AG08395 (cell line): ENCODE measurements at places on chromosomes 16 and 17.

DNA sequence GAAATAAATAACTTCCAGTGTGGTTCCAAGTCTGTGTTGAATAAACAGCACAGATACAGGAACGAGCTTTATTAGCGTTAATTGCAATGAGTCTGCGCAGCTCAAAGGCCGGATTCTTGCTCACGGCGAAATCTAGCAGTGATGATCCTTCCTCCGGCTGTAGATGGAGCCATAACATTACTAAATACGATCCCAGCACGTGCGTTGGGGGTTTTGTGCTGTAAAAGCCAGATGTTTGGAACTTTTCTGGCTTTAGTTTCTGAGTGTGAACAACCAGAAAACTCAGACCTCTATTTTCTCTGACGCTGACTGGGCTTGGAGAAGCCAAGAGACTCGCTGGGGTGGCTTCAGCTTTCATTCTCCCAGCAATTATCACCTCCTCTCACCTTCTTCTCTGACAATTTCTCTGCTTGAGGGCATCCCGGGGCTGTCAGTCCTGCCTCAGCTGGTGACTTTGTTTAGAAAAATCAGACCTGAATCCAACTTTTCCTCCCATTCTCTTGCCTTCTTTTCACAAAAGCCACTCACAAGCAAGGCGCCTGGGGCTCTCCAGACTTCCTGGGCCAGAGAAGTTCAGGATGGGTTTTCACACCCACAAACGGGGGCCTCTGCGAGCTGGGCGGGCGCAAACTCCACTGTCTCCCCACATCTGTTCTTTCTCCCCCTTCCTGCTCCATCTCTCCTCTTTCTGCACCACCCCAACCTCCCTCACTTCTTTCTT lies 47.1 kb upstream of the AKTIP start:
- peak; percentile 92 for DNase-seq

DNA sequence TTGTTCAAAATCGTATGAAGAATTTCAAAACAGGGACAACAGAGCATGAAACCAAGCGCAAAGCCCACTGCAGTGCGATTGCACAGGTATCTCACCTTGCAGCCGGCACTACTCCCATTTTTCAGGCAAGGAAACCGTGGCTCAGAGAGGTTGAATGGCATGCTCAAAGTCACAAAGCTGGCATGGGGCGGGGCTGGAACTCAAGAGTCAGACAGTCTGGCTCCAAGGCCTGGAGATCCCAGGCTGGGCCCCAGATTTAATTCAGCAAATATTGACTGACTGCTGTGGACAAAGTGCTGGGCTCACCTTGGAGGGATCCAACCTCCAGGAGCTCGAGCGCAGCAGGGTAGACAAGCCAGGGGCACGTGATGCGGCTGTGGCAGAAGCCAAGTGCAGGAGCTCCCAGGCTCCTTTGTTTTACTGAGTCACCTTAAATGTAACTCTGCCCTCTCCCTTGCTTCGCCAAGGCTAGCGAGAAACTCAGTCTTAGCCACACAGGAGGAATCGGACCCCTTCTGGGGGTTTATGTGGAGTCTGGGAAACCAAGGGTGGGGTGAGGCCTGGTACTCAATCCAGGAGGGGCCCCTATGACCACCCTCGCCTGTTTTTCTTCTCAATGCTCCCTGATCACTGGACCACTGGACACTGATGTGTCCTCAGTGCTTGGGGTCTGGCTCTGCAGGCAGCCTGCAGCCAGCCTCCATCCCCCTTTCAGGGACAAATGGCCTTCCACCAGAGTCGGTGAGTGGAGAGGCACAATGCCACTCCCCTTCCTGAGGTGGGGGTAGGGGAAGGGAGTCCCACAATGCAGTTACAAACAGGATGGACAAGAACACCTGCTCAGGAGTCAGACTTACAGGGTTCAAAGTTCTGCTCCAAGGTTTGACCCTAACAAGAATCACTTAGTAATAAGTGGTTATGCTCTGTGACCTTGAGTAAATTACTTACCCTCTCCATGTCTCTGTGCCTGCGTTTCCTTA lies 3.9 kb upstream of the SPATA20 start:
- no peak for DNase-seq

DNA sequence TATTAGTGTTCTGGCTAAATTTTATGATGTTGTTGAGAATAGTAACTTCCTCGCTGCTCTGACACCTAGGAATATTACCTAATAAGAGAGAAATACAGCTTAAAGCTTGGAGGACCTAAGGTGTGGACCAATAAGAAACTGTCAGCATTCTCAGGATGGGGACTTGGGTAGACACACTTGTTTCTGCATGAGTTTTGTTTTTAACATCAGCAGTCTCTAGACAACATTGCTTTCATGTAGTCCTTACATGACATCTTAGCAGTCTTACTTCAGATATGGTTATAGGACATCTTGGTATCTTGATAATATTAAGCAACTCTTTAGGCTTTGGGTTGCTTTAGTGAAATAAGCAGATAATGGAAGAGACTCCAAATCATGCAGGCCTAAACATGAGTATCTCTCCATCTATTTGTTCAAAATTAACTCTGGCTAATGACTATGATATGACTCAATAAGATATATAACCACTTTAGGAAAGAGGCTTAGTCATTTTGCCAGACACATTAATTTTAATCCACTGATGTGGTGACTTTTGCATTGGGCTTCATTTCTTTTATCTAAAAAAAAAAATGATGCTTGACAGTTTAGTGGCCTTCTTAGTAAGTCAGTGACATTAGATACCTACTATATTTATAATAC lies 84.5 kb downstream of the WNT3 start:
- peak; percentile 21 for DNase-seq

DNA sequence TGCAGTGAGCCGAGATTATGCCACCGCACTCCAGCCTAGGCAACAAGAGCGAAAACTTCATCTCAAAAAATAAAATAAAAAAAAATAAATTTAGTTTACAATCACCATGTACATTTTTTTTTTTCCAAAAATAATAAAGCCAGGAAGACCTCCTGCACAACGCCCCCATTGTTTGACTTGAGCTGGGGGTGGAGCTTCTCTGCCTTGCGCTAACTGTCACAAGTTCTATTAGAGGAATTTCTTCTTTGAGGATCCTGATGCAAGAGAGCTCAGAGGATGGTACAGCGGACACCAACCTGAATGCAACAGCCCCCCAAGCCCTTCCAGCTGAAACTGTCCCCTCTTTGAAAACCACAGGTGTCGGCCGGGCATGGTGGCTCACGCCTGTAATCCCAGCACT lies 24.9 kb upstream of the CBX4 start:
- DNase-seq: no peak

GRCh38 chr17:3630781-3631180 lies 5.3 kb downstream of the SHPK start:
- DNase-seq: no peak

- no peak for DNase-seq
These were observed 3.3 kb upstream of the CASKIN1 start for GRCh38 chr16:2199621-2200139.

GRCh38 chr17:32917842-32918241 lies 10.1 kb upstream of the TMEM98 start:
- DNase-seq: no peak

- DNase-seq: no peak
These were observed 3.2 kb downstream of the DPEP1 start for GRCh38 chr16:89616623-89617022.

GRCh38 chr17:81682565-81683207 lies 911 bp downstream of the ARL16 start:
- DNase-seq: no peak

DNA sequence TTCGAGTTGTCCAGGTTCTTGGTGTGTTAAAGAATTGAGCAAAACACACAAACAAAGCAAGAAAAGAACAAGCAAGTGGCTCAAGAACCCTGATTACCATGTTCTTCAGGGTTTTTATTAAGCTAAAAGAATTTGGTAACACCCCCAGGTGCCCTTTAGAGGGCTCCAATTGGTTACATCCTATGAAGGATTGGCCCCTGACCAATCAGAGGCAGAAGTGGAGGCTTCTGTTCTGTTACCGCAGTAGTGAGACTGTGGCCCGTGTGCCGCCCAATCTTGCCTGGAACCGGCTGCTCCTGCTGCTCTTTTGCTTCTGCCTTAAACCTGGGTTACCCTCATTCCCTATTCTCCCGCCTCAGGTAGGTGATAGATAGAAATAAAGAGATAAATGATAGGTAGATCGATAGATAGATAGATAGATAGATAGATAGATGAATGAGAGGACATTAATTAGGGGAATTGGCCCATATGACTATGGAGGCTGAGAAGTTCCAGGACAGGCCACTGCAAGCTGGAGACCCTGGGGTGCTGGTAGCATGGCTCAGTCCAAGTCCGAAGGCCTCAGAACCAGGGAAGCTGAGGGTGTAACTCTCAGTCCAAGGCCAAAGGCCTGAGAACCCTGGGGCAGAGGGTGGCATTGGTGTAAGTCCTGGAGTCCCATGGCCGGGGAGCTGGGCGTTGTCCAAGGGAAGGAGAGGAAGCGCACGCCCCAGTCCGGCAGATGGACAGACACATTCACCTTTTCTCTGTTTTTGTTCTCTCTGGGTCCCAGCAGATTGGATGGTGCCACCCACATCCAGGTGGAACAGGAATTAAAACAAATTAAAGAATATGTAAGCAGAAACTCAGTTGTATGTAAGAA lies 3.5 kb upstream of the CA5A start:
- DNase-seq: no peak

- no peak for DNase-seq
These were observed 4.0 kb upstream of the KAT8 start for GRCh38 chr16:31113121-31114120.

- DNase-seq: peak; percentile 99
These were observed 15.8 kb downstream of the ZNF213 start for GRCh38 chr16:3150346-3151218.

- no peak for DNase-seq
These were observed 430.3 kb upstream of the GOT2 start for GRCh38 chr16:59164461-59164860.

DNA sequence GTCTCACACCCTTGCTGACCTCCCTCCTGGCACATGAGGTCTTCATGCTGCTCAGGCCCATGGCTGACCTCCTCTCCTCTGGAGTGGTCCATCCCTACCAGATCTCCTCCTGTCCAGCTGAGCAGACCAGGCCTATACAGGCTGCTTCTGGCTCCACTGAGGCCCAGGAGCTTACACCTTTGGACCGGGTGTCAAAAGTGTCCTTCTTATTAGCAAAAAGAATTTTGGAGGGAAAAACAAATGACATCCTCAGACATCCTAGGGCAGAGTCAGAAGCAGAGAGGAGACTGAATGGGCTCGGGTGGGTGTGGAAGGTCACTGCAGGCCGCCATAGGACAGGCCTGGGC lies 38.1 kb downstream of the WSB1 start:
- DNase-seq: no peak
